ENCODE measurements at places on chromosomes 5 and 9.
A peak's percentile ranks its signal among the peaks of the same experiment; 100 is the strongest.

- DNase-seq = no peak
These were observed at the start of gene PAEP for GRCh38 chr9:135561391-135562234. Gene PAEP, plus strand, starts transcription at chr9:135561756.

GRCh38 chr5:170941788-170942187 is 80.0 kb downstream of the RANBP17 start:
- no peak for DNase-seq

GRCh38 chr5:133393776-133394476 is 218.4 kb downstream of the FSTL4 start:
- no peak for DNase-seq

GRCh38 chr5:35876922-35877321 is 20.2 kb downstream of the IL7R start:
- peak; percentile 60 for DNase-seq
